Dermis microvascular lymphatic vessel endothelial cell (primary cell): ENCODE measurements at places on chromosomes 12 and 14. TPM values are rescaled to one million over a fixed set of nuclear protein-coding genes. Genes with fewer than 3 reads are reported as not detected.

DNA sequence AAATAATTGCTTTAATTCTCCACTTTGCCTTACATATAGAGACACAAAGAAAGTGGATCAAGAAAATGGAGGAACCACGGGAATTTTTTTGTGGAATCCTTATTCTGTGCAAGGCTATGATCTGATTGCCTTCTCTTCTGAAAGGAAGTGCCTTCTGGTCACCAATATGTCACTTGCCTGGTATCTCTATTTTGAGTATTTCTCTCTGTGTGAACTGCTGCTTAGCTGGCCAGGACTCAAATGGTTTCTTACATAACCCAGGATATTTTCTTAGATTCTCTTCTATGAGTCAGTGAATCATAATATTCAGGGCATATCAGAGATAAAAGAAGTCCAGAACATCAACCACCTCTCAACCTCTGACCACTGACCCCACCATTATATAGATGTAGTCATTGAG, 156.1 kb downstream of the DIO2 start:
- DNase-seq, result no peak

GRCh38 chr12:13326076-13326475, 129.6 kb downstream of the EMP1 start:
- no peak for DNase-seq

The LBHD2 gene
- total RNA-seq, result not detected in 2 replicates

The ADCY6 gene
- total RNA-seq, result 27.2 and 35.7 TPM in 2 replicates

DNA sequence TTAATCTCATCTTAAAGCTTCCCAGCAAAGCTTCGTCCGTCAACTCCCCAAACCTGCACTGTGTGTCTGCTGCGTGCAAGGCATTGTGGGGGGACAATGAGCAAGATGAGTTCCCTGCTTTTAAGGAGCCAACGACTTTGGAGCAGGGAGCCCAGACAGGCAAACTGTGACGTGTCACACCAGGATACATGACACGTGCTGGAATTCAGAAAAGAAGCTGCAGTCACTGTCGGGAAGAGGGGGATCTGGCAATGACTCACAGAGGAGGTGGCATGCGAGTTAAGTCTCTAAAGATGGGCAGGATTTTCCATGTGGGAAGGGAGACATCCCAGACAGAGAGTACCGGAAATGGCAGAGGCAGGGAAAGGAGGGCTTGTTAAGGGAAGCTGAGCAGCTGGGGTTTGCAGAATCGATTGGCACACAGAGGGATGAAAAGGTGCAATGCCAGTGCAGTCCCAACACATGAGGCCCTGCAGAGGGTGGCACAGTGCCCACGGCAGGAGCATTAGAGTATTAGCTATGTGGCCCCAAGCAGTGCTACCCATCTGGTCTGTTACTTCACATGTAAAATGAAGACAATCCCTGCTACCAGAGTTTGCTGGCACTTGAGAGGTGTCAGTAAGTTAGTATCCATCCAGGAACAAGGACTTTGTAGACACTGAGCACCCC, 52.9 kb downstream of the SETD3 start:
- DNase-seq, result no peak

The UNC79 gene
- under 0.01 TPM in 1 of 2 replicates, not detected in the other for total RNA-seq
